ENCODE measurements at places on chromosomes 6 and 20. TPM values are rescaled to one million over a fixed set of nuclear protein-coding genes. Genes with fewer than 3 reads are reported as not detected.

Gene ANKRD66
- polyA plus RNA-seq = not detected

DNA sequence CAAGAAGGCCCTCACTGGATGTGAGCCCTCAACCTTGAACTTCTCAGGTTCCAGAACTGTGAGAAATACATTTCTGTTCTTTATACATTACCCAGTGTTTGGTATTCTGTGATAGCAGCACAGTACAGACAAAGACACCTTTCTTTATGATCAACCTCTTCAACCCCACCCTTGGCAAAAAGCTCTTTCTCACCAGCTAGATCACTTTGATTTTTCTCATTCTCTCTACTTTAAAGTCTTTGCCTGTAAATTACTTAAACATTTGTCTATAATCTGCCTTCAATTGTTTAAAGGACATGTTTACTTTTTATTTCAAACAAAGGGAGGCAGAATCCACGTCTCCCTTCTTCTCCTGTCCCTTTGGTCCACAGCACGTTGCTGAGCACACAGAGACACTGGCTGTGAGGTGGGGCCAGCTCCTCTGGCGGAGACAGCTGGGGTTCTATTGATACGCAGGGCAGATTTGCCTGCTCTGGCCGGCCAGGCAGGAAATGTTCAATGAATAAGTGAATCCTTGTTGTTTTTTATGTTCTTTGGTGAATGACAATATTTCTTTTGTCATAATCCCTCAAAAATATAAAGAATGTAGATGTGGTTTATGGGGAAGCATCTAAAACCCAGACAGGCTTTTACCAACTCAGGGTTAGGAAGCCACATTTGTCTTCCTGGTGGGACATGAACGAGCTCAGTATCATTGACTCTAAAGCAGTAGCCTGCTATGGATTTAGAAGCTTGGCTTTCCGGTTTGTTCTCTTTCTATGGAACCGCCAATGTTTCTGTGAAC is 52.9 kb downstream of the NEDD9 start:
- DNase-seq = no peak

Gene PLN
- 0.10 TPM for polyA plus RNA-seq

Gene SYCP2
- 1.2 TPM for polyA plus RNA-seq

- no peak for DNase-seq
Observed at GRCh38 chr6:90514496-90514895, 72.4 kb downstream of the MAP3K7 start.

Gene RIMS4
- polyA plus RNA-seq = not detected

DNA sequence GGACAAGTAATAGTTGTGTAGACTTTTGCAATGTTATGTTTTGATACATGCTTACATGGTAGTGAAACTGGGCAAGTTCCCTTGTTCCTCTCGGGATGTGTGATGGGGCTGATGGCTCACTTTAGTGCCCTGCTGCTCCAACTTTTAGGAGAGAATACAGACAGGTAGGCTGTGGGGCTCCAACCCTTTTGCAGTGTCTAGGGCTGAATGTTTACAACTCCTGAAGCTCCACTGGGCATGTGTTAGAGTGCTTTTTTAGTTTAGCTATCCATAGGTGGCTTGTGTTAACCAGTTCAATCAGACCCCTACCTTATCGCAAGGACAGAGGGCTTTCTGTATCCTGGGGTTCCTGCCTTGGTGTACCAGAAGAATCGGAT is 33.8 kb downstream of the SERPINB6 start:
- no peak for DNase-seq

DNA sequence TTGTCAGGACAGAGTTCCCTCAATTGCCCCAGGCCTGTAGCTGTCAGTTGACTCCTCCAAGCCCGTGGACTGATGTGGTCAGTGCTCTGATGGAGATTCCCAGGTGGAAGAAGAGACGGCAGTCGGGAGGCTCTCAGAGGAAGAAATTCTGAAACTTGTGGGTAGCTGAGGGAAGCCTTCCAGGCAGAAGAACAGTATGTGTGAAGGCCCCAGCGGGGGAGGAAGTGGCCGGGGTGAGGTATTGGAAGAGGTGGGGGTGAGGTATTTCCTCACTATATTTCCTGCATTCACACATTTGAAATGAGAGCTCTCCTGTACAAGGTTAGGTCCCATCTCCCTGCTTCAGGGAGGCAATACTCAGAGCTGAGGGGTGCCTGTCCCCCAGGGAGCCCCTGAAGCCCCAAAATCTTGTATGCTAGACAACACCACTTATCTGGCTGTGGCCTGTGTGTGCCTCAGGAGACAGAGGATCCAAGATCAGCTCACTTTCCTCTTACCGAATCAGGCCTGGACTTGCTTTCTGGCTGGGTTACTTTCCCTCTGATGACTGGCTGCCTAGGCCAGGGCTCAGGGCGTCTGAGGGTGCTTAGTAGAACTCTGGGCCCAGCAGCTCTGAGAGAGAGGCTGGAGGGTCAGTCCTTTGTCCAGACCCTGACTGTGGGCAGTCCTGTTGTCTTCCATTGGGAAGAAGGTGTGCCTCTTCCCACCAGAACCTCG is 49.3 kb upstream of the MYL9 start:
- DNase-seq = no peak

- DNase-seq = no peak
Observed at GRCh38 chr6:44221291-44221960, 2.0 kb upstream of the SLC29A1 start.

GRCh38 chr6:27562027-27562410 is 89.1 kb upstream of the ZNF184 start:
- DNase-seq = no peak

- DNase-seq = no peak
Observed at GRCh38 chr6:8995156-8995555, 559.8 kb upstream of the SLC35B3 start.

DNA sequence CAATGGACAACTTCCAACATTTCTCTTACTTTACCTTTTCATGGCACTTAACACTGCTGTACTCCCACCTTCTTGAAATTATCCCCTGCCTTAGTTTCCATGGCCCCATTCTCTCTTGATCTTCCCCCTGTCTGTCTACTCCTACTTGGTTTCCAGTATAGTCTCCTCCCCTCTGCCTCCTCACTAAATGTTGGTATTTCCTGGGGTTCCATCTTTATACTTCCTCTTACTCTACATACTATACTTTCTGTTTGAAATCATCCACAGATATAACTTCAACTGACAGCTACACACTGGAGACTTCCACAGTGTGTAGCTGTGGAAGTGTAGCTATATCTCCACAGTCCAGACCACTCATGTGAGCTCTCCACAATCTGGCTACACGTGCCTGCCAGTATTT is 13.5 kb downstream of the ZHX3 start:
- DNase-seq = no peak

GRCh38 chr6:14929291-14929690 is 316.6 kb upstream of the JARID2 start:
- DNase-seq = no peak

Gene RPS18
- 6,221 TPM for polyA plus RNA-seq

GRCh38 chr6:144696610-144697368 is 411.7 kb downstream of the UTRN start:
- DNase-seq = no peak

GRCh38 chr6:145887969-145888368 is 73.4 kb upstream of the FBXO30 start:
- DNase-seq = no peak

GRCh38 chr6:141195251-141195832 is 937.4 kb upstream of the GJE1 start:
- no peak for DNase-seq

DNA sequence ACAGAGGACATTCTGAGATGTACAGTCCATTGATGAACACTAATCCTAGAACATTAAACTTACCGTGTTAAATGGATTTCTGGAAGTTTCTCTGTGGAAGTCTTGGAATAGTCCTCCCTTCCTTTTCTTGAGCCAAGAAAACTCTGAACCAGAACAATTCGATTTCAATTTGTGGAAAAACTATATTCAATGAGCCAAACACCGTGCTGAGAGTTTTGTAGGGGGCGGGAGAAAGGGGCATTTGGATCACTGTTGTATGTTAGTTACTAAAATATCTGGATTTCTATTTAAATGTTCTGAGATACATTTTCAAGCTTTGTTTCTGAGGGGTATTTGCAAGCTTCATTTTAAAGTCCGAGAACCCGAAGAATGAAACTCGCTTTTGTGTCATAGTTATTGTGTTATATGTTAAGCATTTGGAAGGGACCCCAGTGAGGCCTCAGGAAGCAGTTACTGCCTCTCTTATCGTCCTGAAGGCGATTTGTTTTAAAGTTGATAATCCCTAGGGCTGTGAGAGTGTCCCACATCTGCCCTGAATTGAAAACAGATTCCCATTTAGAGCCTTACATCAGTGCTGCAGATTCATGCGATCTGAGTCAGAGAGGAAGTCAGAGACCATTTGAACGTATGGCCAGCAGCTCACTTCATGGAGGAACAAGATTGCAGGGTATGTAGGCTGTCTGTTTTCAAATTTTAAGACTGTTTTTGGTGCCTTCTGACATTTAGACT is 70.8 kb upstream of the SASH1 start:
- DNase-seq = peak; percentile 90

Gene TCF19
- polyA plus RNA-seq = 10.4 TPM

DNA sequence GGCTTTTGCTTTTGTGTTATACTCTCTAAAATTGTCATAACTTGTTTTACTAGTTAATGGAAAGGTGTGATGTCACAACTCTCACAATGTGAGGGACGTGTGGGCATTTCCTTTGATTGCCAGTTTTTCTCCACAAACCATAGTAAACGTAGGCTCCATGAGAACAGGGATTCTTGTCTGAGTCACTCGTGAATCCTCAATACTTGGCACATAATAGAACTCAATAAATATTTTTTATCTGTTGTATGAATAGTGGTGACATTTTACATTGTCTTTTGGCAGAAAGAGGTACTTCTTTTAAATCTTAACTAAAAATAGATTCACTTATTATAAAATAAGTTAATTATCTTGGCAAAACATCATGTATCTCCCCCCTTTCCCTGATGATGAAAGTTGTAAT is 69.0 kb upstream of the CNKSR3 start:
- DNase-seq = no peak

DNA sequence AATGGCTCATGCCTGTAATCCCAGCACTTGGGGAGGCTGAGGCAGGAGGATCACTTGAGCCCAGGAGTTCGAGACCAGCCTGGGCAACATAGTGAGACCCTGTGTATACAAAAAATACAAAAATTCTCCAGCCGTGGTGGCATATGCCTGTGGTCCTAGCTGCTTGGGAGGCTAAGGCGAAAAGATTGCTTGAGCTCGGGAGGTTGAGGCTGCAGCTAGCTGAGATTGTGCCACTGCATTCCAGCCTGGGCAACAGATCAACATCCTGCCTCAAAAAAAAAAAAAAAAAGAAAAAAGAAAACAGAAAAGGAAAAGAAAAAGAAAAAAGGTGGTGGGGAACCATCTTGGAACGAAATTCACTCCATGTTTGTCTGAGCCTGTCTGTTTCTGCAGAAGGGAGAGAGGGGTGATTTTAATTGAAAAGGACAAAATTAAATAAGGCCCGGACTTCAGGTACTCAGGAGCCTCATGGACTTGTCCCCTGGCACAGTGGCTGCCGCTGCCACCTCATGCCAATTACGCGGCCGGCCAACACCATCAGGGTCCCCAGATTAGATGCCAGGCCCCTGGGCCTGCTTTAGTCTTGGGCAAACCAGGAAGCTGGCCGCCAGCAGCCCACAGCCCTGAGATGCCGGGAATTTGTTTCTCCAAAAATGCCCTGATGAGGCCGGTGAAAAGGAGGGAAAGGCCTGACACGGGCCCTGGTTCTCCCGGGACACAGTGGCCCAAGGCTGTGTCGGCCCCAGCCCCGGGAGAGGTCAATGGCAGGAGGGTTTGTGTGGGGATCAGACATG is 37.8 kb upstream of the STX16 start:
- DNase-seq = no peak

Gene SPATA25
- 0.59 TPM for polyA plus RNA-seq

GRCh38 chr6:39310542-39310941 is 3.7 kb downstream of the KCNK17 start:
- DNase-seq = no peak

- DNase-seq = no peak
Observed at GRCh38 chr6:47248446-47248845, 61.3 kb downstream of the TNFRSF21 start.

- DNase-seq = no peak
Observed at GRCh38 chr6:14452567-14453527, 335.3 kb downstream of the CD83 start.

DNA sequence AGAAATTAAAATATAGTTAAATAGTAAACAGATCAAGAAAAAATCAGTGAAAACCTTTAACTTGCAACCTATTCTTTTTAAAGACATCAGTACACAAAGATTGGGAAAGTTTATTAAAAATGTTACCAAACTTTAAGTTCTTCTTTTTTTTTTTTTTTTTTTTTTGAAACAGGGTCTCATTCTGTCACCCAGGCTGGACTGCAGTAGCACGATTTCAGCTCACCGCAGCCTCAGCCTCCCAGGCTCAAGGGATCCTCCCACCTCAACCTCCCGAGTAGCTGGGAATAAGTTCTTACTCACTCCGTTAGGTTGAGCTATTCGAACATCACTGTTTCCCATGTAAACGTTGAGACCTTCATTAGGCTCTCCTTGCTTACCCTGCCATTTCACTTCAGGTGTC is 5.6 kb downstream of the MAP3K5 start:
- no peak for DNase-seq

GRCh38 chr20:1817577-1818211 is 77.5 kb upstream of the SIRPA start:
- DNase-seq = no peak

Gene GPR6
- polyA plus RNA-seq = not detected

Measured in BJ (cell line).